ENCODE measurements at places on chromosomes 7 and 10.

- no peak for DNase-seq
Measured at GRCh38 chr7:70733090-70733489, 398.9 kb upstream of the GALNT17 start.

DNA sequence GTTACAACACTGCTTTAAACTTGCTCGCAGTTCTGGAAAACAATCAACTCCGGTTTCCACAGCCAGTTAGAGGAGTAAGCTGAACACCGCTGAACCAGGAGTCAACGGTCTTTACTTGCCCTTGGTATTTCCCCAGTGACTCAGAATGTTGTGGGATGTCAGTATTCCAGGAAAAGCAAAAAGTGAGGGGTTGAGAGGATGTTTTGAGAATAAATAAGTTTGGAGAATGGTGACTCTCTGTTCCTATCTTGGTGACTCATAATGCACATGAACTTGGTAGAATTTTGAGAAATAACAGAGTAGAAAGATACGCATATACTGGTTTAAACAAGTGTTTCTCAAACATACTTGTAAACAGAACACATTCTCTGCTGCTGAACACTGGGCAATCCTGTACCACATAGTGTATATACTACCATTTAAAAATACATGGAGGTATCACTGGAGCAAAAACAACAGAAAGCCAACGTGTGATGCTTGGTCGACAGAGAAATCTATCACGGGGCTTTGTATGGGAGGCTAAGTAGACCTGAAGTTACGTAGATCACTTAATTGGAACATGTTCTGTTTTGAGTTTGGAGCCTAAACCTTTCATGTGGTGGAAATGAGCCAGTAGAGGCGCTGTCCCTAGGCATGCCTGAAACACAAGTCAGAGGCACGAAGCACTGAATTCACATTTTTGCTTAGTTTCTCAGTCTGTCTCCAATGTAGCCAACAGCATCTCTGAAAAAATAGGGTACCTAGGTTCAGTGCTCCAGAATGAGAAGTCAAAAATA is 534.3 kb downstream of the PARD3 start:
- DNase-seq, result peak; percentile 1

DNA sequence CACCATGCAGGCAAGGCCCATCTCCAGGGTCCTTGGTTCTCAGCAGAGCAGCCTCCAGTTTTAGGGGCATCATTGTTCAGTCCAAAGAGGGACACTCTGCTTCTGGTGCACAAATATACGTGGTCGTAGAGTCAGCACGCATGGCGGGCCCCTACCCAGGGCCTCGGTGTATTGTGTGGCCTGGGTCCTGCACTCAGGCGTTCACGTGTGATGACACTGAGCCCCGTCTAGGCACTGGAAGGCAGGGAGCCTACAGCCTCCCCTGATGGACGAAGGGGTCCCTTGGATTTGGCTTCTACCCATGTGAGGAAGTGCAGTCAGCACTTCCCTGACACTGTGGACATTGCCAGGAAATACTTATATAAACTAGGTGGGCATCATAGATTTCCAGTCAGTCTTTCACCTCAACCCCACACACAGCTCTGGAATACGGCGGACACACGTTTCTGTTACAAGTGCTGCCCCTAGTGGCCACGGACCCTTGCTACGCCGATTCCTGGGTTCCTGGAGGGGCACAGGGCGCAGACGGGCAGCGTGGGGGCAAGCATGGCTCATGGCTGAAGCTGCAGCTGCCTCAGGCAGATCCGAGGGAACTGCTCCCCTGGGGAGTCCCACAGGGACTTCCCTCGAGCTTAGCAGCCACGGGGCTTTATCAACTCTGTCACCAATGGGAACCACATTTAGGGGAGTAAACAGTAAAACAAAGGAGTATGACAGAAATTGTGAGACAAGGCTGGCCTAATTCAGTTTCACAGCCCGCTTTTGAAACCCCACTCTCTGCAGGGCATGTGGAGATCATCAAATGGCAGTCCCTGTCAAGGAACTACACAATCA is 25.4 kb downstream of the AIFM2 start:
- peak; percentile 37 for DNase-seq

GRCh38 chr10:59337201-59337652 is 25.1 kb downstream of the FAM13C start:
- DNase-seq, result no peak

GRCh38 chr7:85407391-85407790 is 220.5 kb upstream of the SEMA3D start:
- DNase-seq, result no peak

DNA sequence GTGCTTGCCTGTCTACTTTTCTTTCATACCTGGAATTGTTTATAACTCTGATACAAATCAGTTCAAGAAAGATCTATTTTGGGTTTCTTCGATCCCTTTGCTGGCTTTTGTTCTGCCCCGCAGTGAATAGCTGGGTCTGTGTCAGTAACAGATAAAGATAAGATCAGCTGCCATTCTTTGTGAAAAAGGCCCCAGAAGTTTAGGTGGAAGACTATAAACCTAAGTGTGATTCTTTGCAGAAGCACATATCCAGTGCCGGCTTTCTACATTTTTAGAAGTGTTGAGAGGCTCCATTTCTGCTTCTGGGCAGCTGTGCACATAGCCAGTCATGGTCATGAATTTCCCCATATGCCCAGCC is 686.4 kb upstream of the C7orf33 start:
- no peak for DNase-seq

DNA sequence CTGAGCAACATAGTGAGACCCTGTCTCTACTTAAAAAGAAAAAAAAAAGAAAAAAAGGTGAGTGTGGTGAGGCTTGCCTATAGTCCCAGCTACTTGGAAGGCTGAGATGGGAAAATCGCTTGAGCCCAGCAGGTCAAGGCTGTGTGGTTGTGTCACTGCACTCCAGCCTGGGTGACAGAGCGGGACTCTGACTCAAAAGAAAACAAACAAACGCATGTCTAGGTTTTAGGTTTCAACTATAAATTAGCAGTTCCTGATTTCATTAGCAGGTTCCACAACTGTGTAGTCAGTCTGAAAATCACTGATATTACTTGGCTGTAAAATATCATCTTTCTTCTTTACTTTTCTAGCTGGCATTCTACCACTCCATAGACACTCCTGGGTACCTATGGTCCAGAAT is 155.7 kb upstream of the HGF start:
- DNase-seq, result no peak
